Activated naive CD8-positive, alpha-beta T cell treated with anti-CD3 and anti-CD28 coated beads for 36 hours (primary cell): ENCODE measurements at places on chromosomes 5 and 9.
A peak's percentile ranks its signal among the peaks of the same experiment; 100 is the strongest.

DNA sequence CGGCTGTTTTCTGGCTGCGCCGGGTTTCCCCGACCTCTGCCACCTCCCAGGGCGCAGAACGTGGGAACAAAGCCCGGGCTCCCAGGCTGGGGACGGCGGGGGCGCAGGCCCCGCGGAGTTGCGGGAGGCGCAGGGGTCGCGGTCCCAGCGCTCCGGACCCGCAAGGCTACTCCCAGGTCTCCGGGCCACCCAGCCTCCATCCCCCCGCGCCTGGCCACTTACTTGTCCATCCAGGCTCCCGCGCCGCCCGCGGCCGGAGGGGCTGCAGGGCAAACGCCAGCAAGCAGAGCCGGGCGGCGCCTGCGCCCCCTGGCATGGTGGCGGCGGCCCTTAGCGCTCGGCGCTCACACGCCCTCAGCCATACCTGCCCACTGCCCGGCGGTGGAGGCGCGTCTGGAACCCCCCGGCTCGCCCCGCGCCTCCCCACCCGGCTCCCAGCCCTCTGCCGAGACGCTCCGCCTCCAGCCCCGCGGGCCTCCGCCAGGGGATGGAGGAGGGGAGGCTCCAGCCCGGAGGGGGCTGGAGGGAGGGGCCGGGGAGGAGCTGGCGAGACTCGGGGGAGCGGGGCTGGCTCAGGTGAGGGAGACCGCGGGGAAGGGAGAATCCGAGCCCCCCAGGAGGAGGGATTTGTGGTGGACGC is at the start of gene ADAM19:
TSS of gene ADAM19 (minus strand) at position 395 of the 640 bp plus-strand sequence. CDS start at position 316, 79 bp downstream.
- DNase-seq, result peak; percentile 46

- no peak for DNase-seq
These were observed 265.5 kb upstream of the ZNF608 start for GRCh38 chr5:125011947-125012346.

DNA sequence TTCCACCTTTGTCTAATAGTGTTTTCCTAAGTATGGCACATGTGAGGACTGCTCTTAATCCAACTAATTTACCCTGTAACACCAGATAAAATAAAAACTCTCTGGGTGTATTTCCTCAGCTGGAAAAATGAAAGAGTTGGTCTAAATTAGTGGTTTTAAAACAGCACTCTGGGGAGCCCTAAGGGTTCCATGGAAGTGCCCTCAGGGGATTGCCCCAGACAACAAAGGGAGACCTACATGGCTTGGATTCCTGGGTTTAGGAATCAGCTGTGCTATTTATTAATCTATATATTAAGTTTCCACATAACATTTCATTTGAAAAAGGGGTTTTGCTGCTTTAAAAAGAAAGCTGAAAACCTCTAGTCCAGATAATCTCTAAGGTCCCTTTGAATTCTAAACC is 20.2 kb downstream of the ADAMTS6 start:
- DNase-seq, result no peak

DNA sequence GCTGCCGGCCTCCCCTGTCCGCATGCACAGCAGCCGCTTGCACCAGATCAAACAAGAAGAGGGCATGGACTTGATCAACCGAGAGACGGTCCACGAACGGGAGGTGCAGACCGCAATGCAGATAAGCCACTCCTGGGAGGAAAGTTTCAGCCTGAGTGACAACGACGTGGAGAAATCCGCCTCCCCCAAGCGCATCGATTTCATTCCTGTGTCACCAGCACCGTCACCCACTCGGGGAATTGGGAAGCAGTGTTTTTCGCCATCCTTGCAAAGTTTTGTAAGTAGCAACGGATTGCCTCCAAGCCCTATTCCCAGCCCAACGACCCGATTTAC is 75.3 kb downstream of the PIP5K1B start:
- no peak for DNase-seq

DNA sequence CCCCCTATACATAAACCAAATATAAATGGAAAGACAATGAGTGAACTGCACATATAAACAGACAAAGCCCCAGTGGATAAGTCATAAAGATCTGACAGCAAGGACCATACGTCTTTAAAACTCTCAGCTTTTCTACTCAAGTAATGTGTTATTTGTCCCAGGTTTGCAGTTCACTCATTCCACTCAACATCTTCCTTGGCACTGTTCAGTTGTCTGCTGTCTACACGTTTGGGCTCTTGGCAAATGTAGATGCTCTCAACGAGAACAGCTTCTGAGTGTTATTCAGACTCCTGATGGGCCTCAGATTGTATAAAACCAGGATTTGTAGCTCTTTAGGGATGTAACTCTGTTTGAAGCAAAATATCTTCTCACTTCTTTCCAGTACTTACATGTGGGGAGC is 198.2 kb upstream of the SEMA6A start:
- no peak for DNase-seq

DNA sequence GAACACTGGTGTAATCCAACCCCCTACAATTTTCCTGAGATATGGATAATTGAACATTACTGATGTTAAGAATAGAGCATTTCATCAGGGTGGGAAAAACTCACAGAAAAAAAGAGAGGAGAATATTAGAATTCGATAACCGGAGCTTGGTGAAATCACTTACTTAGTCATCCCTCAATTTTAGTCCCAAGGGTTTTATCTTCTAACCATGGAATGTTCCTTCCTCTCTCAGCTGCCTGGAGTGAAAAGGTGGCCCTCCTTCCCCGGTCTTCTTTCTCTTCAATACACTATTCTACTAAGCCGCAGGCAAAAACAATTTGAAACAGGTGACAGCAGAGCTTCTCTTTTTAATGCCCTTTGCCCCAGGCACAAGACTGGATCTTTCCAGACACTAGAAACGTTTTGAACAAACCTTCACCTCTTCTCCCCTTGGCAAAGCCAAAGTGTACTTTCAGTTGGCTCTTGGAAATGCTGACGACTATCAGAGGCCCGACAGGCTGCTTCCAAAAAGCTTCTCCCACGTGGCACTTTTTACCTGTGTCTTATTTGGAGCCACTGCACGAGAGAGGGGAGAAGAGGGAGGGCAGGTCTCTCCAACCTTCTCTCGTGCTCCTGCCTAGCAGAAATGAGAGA is 543.9 kb downstream of the TLE1 start:
- DNase-seq, result no peak

- peak; percentile 36 for DNase-seq
These were observed 17.6 kb downstream of the TSTD2 start for GRCh38 chr9:97615439-97616072.

DNA sequence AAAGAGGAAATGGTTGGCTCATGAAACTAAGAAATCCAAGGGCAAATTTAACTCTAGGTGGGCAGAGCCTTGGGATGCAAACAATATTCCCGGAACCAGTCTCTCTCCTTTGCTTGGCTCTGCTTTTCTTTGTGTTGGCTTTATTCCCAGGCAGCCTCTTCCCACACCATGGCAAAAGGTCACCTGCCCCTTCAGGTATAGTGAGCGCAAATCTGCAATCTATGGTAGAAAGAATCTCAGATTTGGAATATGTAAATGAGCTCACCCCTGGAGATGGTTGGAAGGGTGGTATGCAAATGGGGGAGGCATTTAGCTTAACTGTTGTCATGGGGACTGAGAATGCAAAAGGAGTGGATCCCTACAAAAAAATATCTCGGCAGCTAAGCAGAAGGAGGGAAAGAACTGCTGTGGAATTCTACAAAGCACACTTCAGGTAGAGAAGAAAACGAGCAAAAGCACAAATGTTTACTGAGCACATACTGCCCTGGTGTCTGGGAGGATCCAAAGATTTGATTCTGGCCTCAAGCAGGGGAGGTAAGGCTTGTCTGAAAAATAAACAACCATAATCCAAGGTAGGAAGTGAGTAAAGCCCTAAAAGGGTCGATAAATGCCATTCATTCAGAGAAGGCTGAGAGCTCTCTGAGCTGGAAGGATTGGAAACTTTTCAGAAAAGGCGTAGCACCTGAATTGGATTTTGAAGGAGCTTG is 139.7 kb downstream of the TLE1 start:
- DNase-seq, result no peak

DNA sequence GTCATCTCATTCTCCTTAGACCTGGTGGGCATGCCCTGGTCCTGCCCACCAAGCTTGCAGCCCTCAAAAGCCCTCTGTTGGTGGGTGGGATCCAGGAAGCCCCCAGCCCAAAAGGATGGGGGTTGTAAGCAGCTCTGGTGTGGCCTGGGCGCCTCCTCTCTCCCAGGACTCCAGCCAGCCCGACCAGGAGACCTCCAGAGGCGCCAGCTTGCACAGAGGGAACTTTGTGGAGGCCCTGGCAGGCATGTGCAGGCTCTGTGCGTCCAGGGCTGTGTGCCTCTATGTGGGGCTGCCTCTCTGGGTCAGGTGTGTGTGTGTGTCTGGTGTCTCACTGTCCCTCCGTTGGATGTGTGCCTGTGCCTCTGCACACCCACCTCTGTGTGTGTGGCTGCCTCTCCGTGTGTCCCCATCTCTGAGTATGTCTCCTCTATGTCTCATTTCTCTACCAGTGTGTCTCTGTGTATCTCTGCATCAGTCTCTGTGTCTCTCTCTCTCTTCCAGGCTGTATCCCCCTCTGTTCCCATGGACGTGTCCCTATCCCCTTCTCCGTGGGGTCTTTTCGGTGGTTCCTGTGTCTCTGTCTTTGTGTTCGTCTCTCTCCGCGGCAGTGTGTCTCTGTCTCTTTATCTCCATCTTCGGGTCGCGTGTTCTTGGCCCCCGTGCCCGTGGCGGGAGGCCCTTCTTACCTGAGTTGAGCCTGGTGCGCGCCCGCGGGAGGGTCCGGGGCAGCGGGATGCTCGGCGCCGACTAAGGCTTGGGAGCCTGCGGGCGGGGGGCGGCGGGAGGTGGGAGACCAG is 501 bp downstream of the ENHO start:
- DNase-seq, result no peak

- no peak for DNase-seq
These were observed 112.9 kb downstream of the ST8SIA4 start for GRCh38 chr5:100790170-100790665.

DNA sequence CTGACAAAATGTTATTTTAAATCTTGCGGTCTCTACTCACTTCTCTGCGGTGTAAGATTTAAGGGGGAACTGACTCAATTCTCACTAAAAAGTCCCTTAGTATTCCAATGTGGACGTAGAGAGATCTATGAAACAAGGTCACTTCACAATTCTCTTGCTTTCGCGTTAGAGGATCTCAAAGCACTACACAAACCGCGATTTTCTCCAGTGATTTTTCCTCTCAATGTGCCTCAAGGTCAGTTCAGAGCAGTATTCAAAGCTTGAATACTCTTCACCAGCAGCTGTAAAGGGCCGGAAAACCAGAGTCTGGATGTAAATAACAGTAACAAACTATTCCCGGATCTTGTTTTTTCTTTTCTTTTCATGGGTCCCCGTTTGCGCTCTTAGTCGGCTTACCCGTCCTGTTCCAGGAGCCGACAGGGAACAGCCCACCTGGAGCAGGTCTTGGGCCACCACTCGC is 128.2 kb downstream of the TMEM161B start:
- DNase-seq, result no peak

- no peak for DNase-seq
These were observed 23.0 kb downstream of the ARRDC3 start for GRCh38 chr5:91359962-91360609.

DNA sequence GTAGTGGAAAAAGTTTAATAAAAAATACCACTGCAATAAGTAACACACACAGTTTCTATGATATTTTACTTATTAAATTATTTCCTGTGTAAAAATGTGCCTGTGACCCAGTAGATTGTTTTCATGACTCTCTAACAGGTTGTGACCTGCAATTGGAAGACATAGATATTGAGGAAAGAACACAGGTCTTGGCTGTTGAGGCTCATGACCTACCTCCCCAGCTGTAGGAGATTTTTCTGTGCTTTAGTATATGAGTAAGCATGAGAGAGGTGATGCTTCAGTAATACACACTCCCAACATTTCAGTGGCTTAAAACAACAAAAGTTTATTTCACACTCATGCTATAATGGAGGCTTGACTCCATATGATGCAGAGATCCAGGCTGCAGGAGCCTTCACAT is 47.3 kb upstream of the TNC start:
- DNase-seq, result no peak

DNA sequence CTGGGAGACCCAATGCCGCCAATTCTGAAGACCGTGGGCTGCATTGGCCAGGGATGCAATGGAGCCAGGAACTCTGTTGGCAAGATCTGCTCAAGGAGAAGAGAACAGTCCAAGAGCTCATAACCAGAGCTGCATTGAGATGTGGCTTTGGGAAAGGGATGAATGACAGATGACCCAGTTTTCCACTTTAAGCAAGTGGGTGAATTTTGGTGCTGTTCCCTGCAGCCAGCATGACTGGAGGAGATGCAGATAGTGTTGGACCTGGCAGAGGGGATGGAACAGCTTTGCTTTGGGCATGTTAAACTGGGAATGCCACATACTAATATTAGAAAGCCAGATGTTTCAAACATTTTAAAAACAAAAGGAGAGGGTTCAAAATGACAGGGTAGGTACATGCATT is 143.1 kb downstream of the FSTL4 start:
- DNase-seq, result no peak

DNA sequence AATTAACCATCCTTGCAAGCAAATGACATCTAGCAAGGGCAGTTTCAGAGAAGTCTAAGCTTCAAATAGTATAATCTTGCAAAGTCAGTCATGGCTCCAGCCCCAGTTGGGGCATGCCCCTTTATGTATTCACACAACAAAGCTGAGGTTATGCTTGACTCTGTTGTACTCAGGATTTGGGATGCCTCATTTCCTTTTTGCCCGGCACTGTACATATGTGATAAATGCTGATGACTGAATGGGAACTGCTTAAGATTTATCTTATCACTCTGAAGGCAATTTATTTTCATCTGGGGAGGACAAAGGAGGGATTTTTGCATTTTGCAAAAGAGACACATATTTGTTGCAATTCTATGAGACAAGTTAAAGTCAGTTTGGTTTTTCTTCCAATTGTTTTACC is 219.2 kb downstream of the TRPM3 start:
- no peak for DNase-seq

GRCh38 chr5:161396171-161396570 is 150.4 kb downstream of the GABRB2 start:
- no peak for DNase-seq

- no peak for DNase-seq
These were observed 5.5 kb upstream of the PPP1R26 start for GRCh38 chr9:135473972-135474543.

DNA sequence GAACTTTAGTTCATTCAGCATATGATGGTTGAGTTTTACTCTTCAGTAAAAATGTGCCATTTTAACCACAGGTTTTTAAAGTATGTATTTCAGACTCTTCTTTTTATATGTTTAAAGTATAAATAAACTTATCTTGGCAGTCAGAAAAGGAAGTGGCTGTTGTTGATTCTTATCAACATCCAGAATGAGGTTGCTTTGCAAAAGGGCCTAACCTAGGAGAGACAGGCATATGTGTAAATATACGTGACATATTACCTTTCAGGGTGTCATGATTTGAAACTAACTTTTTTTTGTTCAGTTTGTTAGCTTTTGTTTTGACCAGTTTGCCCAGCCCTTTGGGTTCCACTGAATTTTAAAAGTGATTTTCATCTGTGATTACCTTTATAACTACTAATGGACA is 7.4 kb downstream of the SMARCA2 start:
- DNase-seq, result no peak

GRCh38 chr9:137555179-137555578 is 3.5 kb downstream of the MRPL41 start:
- no peak for DNase-seq

- no peak for DNase-seq
These were observed 20.6 kb downstream of the MEGF9 start for GRCh38 chr9:120693700-120694008.
